Activated CD4-positive, alpha-beta memory T cell treated with anti-CD3 and anti-CD28 coated beads, Interleukin-2, amount 10 ng/mL, durations not matched to agents 7 days and 5 days (primary cell): ENCODE measurements at places on chromosomes 5 and 9.

- DNase-seq = peak; percentile 17
These were observed 122.8 kb downstream of the TMEM161B start for GRCh38 chr5:88145611-88146467.

- DNase-seq = no peak
These were observed 37.2 kb downstream of the CHD1 start for GRCh38 chr5:98891591-98891990.

- no peak for DNase-seq
These were observed 576.3 kb downstream of the PDE4D start for GRCh38 chr5:59317023-59317773.

DNA sequence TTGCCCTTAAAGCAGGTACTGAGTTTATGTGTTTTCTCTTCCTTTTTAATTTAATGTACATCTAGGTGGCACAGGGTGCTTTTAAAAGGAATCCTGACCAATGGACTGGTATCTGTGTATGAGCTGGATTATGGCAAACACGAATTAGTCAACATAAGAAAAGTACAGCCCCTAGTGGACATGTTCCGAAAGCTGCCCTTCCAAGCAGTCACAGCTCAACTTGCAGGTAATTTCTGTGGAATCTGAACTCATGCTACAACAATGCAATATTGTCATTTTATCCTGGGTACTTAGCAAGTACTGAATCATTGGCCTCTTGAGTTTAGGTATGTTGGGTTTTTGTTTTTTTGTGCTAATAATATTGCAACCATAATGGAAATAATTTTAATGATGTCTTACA lies 14.4 kb upstream of the TMOD1 start:
- no peak for DNase-seq

GRCh38 chr9:98955259-98955658 lies 11.6 kb downstream of the COL15A1 start:
- DNase-seq = no peak

GRCh38 chr9:37561682-37562081 lies 14.5 kb downstream of the FBXO10 start:
- DNase-seq = no peak

DNA sequence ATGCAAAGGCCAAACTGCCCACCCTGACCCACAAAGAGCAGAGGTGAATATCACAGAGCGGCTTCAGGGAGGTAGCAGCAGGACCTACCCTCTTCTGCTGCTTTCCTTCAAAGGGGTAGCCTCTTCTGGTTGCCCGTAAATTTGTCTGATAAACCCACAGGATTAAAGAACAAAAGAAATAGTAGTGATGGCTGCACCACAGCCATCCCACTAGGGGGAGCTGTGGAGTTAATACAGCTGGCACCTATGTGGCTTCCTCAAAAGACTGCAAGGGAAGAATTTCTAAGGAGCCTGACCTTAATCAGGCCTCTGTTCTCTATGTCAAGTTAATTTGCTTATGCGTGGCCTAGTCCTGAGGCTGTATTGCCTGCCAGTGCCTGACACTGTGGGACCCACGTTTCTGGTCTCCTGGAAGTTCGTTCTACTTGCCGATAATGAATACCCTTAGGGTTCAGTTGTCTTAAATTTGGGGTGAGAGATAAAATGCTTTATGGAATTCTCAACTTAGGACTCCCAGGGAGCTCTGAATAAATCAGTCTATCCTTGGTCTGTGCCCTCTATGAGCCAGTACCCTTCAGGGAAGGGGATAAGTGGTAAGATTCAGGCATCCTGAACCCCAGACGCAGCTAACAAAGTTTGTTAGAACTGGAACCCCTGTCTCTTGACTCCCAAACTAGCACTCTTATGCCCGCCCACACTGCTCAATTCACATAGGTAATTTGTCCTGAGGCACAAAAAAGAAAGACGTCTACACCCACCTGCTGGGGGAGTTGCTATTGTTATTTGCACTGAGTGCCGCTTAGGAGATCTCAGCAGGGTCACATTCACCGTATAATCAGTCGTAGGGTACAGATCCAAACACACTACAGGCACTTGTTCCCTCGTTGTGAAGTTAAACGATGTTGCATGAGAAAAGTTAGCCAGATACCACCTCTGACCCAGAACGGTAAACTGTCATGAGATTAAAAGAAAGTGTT lies 77.1 kb downstream of the SUSD1 start:
- DNase-seq = peak; percentile 74

GRCh38 chr5:86881493-86882090 lies 263.9 kb downstream of the COX7C start:
- DNase-seq = no peak

DNA sequence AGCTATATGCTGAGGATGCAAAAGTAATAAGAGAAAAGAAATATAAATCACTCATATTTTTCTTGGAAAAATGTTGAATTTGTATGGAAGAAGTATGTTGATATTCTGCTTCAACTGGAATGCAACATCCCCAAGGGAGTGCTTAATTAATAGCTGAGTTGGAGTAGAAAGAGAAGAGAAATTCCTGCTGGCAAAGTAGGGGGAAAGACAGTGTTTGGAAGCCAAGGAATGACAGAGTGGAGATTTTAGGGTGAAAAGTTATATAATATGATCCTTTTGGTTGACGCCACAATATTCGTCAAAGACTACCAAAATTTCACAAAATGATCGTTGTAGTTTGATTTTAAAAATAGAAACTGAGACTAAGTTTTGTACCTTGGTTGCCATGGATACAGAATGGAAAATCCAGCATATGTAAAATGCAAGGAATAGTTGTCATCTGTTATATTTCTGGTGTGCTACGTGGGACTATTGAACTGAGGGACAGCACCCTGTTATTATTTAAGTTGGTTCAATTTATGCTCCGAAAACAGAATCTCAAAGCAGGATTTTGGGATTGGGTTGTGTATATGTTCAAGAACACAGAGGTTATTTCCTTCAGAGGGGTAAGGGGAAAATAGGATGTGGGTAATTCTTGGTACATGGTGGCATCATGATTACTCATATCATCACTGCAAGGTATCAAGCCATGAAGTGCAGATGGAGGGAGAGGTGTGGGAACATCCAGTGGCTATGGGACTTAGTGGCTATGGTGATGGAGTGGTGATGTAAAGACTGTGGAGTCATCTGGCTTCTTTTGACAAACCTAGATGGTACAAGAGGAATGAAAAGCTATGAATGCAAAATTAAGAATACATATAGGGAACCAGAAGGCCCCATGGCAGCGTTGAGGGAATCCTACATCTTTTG lies 61.0 kb downstream of the SUB1 start:
- DNase-seq = no peak

- no peak for DNase-seq
These were observed 29.0 kb downstream of the PDE6A start for GRCh38 chr5:149915392-149916260.

GRCh38 chr5:113103330-113103729 lies 126.7 kb downstream of the DCP2 start:
- no peak for DNase-seq

GRCh38 chr9:134566936-134567335 lies 74.7 kb upstream of the COL5A1 start:
- no peak for DNase-seq

GRCh38 chr5:14741801-14742440 lies 77.4 kb downstream of the OTULIN start:
- no peak for DNase-seq

DNA sequence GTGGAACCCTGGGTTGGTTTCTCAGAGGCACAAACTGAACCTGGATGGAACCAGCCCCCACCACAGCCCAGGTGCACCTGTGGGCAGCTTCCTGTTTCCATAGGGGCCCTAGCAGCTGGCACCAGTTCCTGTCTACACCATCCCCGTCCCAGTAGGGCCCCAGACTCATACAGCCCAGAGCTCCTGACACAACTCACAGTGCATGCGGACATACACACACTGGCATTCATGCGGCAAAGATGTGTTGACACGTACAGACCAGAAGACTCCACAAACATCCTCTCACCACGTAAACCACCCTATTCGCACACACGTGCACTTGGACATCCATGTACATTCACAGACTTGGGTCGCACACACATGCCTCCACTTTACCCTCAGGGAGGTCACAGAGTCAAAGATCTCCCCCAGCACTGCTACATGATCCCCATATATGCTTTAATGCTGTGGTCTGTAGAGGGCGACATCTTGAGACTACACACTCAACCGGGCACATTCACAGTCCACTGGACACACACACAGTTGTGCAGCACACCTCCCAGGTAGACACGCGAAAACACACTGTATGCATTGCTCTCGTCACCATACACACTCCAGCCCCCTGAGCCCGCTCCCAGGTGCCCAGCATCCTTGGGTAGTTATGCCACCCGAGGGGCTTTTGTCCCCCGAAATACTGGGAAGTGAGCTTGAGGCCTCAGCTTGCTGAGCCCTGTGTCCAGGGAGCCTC lies 22.4 kb downstream of the CXXC5 start:
- DNase-seq = no peak

- no peak for DNase-seq
These were observed 38.0 kb upstream of the SLC6A19 start for GRCh38 chr5:1163366-1163765.

- no peak for DNase-seq
These were observed 106.1 kb downstream of the SH3TC2 start for GRCh38 chr5:148956477-148957385.

- DNase-seq = no peak
These were observed 46.9 kb upstream of the GLDC start for GRCh38 chr9:6692433-6692832.

DNA sequence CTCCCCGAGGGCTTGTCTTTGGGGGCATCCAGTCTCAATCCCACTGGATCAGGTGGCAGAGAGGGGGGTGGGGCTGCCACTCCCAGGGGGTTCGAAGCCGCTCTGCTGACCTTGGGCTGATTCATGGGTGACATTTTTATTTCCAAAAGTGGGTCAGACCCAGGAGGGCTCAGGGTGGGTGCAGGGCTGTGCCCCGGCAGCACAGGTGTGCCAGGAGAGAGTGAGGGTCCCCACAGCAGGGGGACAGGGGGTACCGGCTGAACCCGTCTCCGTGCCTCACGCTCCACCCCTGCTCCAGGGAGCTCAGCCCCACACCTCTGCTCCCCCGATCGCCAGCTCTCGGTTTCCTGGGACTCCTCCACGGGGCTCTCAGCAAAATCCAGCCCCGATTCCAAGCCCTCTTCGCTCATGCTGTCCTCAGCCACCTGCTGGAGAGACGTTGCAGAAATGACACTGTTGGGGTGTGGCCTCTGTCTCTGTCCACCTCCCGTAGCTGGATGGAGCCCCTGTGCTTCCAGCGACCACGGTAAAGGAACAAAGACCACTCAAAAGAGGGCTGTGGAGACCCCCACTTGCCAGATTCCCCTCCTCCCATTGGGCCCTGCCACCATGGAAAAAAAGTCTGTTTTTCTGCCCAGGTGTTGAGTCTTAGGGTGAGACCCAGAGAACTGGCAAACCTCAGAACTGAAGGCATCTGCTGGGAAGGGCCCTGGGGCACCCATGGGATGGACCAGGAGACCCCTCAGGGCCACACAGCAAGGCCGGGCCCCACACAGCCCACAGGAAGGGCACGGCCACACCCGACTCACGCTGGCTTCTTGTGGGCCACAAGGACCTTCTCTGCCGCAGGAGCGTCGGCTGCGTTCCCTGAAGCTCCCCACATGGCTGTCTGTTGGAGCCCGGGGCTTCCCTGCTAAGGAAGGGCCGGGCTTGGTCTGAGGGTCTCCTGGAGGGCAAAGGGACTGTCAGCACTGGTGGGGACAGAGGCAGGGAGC lies 10.6 kb upstream of the QSOX2 start:
- DNase-seq = no peak

DNA sequence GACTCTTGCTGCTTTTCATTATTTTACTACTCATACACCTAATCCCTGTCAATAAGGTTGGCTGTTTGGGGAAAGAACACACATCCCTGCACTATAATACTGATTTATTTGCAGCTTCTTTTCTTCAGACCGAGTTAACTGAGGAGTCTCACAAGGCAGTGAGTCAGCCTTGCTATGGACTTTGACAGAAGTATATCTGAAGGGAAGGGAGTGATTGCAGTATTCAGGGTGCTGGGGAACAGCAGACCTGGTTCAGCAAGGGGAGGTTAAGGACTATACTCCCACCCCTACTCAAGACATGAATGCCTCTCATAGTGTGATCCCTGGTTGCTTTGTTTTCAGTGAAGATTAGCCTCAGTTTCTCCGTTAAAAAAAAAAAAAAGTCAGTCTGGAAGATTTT lies 99.8 kb downstream of the TLE4 start:
- no peak for DNase-seq

- no peak for DNase-seq
These were observed 91.8 kb downstream of the FANCC start for GRCh38 chr9:95225726-95226106.

GRCh38 chr9:90092508-90092907 lies 487.7 kb downstream of the GADD45G start:
- no peak for DNase-seq

DNA sequence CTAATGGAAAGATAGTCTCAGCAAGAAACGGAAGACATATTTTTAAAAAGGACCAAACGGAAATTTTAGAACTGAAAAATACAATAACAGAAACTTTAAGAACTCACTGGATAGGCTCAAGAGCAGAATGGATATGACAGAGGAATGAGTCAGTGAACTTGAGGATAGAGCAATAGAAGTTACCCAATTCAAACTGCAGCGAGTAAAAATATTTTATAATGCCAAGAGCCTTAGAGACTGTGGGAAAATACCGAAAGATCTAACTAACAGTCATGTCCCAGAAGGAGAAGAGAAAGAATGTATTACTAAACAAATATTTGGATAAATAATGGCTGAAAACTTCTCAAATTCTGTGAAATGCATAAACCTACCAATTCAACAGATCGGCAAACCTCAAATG lies 40.8 kb downstream of the ADAMTS2 start:
- DNase-seq = no peak

GRCh38 chr5:128402506-128402905 lies 135.5 kb downstream of the FBN2 start:
- DNase-seq = no peak

DNA sequence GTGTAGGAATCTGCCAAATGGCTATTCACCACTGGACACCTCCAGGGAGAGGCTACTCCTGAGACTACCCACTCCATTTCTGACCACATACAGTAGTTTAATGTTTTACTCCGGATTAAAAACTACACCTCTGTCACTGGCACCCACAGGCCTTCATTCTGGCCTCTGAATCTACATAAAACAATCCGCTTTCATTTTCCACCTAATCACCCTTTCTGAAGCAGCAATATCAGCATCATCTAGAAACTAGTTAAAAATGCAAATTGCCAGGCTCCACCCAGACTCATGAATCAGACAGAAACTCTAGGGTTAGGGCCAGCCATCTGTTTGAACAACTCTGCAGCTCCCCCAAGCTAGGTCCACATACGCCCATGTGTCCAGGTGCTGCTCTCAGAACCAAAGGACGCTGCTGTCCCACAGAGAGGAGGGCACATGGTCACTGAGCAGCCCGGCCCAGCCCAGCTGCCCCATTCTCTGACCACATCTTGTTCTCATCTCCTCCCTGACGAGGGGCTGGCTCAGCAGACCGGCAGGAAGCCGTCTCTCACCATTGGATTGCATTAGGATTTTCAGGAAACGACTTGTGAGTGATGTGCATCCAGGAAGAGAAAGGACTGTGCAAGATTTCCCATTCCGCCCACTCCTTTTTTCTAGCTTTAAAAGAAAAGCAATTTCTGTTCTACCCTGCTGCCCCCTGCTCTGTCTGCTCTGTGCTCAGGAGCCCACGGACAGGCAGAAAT lies 34.7 kb downstream of the ADAM19 start:
- peak; percentile 75 for DNase-seq

GRCh38 chr9:86809759-86810367 lies 137.4 kb downstream of the GAS1 start:
- DNase-seq = no peak

- DNase-seq = no peak
These were observed 53.9 kb upstream of the ZFR start for GRCh38 chr5:32498484-32498883.

GRCh38 chr5:133398646-133399101 lies 213.7 kb downstream of the FSTL4 start:
- DNase-seq = no peak

GRCh38 chr9:70134360-70134759 lies 90.7 kb downstream of the MAMDC2 start:
- DNase-seq = no peak
